ENCODE measurements at places on chromosomes 11 and 22.

GRCh38 chr22:22248878-22249277 is 4.3 kb downstream of the VPREB1 start:
- no peak for DNase-seq

DNA sequence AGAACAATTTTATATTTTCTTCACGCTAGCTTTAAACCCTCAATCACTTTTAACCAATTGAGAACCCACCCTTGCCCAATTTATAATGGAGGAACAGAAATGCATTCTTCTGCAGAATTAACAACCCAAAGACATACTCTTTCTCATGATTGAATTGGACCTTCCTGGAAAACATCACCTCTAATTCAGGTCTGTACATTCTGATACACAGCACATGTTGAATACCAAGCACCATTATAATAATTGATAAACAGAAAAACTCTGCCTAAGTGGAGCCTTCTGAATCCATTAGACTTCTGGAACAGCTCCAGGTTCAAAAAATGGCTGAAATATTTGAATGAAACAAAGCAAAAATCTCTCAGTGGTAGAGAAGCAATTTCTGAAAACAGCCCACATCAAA is 105.4 kb downstream of the FAM76B start:
- DNase-seq, result no peak

- no peak for DNase-seq
These were observed at the start of gene TEX12 for GRCh38 chr11:112167145-112167544. Gene TEX12, plus strand, starts transcription at chr11:112167372. Its CDS starts 1,897 bp downstream, at chr11:112169269.

GRCh38 chr11:44979543-44980399 is 29.1 kb upstream of the TP53I11 start:
- DNase-seq, result no peak

GRCh38 chr11:74570266-74571061 is 21.9 kb upstream of the POLD3 start:
- peak; percentile 8 for DNase-seq

DNA sequence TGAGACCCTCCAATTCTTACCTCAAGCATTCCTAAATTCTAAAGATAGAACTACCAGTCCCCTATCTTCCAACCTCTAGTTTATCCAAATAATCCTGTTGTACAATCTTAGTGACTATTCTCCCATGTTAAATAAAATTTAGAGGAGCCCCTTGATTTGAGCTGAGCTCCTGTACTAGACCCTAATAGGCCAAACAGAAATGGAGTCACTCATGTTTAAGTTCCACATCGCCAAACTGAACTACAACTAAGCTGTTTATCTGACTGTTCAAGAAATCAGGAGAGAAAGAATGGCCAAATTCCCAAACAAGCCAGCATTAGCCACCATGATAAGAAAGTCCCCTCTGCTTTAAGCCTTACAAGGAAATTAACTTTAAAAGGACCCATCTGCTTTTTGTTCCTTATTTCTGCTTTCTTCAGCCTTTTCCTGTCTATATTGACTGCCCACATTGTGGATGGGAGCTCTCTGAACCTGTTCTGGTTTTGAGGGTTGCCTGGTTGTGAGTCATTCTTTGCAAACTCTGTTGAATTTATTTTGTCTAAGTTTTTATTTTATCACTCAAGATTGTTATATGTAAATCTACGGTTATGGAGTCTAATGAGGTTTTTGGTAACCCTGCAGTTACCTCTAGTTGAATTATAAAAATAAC is 90.4 kb downstream of the TTC28 start:
- DNase-seq, result no peak

- no peak for DNase-seq
These were observed 92.6 kb downstream of the PKNOX2 start for GRCh38 chr11:125257190-125257579.

DNA sequence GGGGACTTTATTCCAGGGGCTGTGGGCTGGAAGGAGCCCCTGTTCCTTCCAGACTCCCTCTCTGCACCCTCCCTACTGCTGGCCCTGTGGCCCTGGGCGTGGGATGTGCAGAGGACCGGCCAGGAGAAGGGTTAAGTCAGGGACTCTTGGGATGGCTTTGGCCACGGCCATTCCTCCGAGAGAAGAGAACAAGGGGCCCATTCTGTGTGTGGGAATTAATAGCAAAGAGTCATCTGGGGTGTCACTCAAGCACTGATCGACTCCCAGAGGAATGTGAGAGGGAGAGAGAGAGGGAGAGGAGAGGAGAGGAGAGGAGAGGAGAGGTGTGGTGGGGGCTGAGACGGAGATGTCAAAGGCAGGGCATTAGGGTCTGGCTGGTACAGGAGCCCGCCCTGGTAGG is 14.2 kb upstream of the SOX10 start:
- no peak for DNase-seq

DNA sequence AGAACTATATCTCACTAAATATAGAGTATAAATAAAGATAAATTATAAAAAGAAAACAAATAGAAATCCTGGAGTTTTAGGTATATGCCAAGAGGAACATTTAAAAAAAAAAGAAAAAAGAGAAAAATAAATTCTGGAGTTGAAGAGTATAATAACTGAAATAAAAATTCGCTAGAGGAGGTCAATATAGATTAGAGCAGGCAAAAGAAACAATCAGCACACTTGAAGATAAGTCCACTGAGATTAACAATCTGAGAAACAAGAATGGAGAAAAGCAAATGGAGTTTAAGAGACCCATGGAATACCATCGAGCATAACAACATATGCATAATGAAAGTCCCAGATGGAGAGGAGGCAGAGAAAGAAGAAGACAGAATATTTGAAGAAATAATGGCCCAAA is 14.3 kb upstream of the BEST1 start:
- no peak for DNase-seq

- DNase-seq, result no peak
These were observed 159.1 kb downstream of the PGR start for GRCh38 chr11:100970283-100971164.

- DNase-seq, result no peak
These were observed 80.7 kb upstream of the NCAM1 start for GRCh38 chr11:112880495-112880894.

- DNase-seq, result no peak
These were observed 22.5 kb upstream of the RTL6 start for GRCh38 chr22:44520465-44521094.

DNA sequence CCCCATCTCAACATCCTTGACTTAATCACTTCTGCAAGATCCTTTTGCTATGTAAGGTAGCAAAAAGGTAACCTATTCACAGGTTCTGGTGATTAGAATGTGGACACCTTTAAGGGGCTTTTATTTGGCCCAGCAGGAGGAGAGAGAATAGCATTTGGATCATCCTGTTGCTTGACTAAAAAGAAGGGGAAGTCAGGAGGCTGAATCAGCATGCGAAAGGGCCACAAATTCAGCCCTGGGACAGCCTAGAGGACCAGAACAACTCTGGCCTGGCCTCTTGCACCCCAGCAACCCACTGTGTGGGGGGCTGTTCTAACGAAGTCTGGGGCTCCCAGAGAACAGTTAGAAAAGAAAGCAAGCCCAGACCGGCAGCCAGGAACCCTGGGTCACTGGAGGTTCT is 3.2 kb upstream of the HMOX1 start:
- DNase-seq, result no peak

DNA sequence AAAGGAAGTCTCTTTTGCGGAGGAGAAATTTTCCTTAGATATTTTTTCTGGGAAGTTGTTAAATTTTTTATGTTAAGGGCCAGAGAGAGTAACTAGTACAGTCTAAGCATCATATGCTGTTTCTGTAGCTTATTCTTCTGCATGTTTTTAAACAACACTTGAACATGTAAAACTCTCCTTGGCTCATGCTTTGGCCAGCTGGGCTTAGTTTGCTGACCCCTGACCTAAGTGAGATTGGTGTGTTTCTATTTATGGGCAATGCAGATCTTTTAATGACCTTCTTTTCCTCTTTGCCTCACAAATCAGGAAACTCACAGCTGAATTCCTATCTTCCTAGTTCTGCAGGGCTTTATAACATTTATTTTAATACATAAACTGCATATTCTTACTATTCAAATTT is 942.5 kb downstream of the OPCML start:
- no peak for DNase-seq

DNA sequence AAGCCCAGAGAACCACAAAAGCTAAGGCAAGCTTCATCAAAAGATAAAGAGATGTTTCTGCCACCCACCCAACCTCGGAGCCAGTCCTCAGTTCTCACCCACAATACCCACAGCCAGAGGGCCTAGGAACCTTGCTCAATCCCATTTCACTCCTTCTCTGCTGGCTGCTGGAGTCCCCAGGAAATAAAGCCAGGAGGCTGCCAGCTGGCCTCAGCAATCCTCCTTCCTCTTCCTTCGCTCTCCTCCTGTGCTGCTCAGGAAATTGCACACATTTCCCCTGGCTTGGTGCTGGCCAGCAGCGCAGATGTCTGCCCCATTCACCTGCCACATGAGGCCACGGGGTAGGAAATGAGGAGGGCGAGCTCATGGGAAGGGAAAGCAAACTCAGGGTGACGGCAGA is 91.8 kb upstream of the LDLRAD3 start:
- DNase-seq, result no peak

- DNase-seq, result no peak
These were observed 2.4 kb upstream of the RBM14 start for GRCh38 chr11:66614073-66614472.

- no peak for DNase-seq
These were observed 113.1 kb downstream of the SPATA19 start for GRCh38 chr11:133732109-133732674.

DNA sequence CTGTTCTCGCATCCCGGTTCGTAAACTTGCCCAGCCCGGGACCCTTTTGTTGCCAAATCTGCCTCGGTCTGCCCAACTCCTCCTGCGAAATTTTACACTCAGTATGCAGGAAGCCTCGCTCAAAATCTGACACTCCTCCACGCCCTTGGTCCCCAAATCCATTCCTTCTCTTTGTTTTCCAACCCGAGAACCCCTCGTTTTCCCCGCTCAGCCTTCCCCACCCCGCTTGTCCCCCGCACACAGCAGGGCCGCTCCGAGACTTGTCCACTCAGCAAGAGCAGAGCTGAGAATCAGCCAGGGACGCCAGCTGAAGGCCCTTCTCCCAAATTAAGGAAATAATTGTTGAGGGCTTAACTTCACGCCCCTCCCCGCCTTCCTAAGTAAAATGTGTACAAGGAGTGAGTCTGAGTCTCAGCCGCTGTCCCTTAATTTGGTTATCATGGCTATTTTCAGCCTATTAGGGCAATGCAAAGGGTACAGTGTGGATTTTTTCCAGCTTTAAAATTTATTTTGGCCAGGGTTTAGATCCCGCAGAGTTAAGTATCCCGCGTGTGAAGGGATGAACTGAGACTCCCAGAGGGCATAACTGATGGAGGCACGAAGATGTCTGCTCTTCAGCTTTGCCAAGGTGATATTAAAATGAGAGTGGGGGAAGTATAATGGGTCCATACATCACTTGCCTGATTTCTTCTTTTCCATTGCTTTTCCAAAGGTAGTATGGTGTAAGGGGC is 581 bp upstream of the FBXO3 start:
- DNase-seq, result no peak

- DNase-seq, result no peak
These were observed 31.9 kb downstream of the IL18BP start for GRCh38 chr11:72030472-72031045.

DNA sequence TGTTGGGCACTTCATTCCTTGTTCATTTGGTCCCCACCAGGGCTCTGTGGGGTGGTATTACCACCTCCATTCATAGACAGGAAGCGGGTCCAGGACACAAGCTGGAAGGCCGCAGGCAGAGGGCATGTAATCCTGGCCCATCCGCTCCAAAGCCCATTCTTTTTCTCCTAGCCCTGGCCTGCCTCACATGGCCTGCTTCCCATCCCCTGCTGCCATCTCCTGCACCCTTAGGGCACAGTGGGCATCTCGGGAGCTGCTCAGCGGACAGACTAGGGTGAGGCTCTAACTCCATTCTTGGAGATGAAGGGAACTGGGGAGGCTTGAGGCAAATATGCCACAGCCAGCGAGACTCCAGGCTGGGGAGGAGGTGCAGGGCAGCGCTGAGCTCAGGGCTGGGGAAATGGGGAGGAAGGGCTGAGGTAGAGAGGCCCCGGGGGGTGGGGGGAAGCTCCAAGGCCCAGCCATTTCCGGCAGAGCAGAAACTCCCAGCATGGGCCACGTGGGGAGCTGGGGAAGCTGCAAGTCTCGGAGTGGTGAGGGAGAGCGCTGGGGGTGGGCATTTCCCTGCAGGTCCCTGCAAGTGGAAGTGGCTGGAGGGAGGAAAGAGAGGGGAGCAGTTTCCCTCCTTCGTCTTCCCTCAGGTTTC is 14.3 kb upstream of the BCL9L start:
- peak; percentile 60 for DNase-seq

DNA sequence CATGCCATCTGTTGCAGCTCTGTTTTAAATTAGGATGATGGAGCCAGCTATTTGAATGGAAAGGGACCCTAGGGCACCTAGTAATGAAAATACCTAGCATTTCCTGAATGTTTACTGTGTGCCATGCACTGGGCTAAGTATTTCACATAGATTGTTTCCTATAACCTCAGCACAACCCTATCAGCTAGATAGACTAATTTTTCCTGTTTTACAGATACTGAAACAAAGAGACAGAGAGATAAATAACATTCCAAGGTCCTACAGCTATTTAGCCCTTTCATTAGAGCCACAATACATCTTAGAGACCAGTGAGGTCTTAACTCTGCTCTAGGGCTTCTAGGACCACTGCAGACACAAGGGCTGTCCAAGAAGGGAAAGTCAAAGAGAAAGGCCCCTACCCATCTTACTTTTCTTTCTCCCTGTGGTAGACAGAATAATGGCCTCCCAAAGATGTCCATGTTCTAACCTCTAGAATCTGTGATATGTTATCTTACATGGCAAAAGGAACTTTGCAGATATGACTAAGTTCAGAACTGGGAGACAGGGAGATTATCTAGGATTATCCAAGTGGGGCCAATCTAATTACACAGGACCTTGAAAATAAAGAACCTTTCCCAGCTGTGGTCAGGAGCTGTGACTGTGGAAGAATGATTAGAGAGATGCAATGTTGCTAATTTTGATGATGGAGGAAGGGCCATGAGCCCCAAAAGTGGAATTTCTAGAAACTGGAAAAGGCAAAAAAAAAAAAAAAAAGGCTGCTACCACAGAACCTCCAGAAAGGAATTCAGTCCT is 157.0 kb downstream of the CCDC34 start:
- DNase-seq, result no peak

GRCh38 chr22:44031158-44031952 is 7.3 kb downstream of the PARVB start:
- no peak for DNase-seq

- no peak for DNase-seq
These were observed 14.3 kb downstream of the DHCR7 start for GRCh38 chr11:71433648-71434450.

- DNase-seq, result no peak
These were observed 14.6 kb downstream of the MS4A18 start for GRCh38 chr11:60739114-60739513.

- DNase-seq, result peak; percentile 50
These were observed 16.1 kb upstream of the APOA1 start for GRCh38 chr11:116853461-116854073.

GRCh38 chr11:75993126-75993525 is 178.1 kb downstream of the UVRAG start:
- DNase-seq, result no peak

GRCh38 chr22:50548040-50548920 is 2.6 kb downstream of the KLHDC7B start:
- peak; percentile 50 for DNase-seq

GRCh38 chr22:24183321-24184031 is 2.2 kb downstream of the SUSD2 start:
- no peak for DNase-seq

GRCh38 chr11:102155676-102156075 is 45.4 kb downstream of the YAP1 start:
- DNase-seq, result no peak

All from activated T-cell treated with anti-CD3 and anti-CD28 coated beads for 24 hours (primary cell).